ENCODE measurements at places on chromosomes 3 and 15.

GRCh38 chr3:58270485-58270884 lies 32.9 kb downstream of the ABHD6 start:
- DNase-seq = no peak

GRCh38 chr3:57268416-57268815 lies 24.1 kb downstream of the ASB14 start:
- DNase-seq = no peak

GRCh38 chr3:55322638-55323037 lies 164.5 kb downstream of the WNT5A start:
- peak; percentile 62 for DNase-seq

GRCh38 chr3:56467108-56467507 lies 1.2 kb downstream of the ERC2 start:
- DNase-seq = peak; percentile 93

DNA sequence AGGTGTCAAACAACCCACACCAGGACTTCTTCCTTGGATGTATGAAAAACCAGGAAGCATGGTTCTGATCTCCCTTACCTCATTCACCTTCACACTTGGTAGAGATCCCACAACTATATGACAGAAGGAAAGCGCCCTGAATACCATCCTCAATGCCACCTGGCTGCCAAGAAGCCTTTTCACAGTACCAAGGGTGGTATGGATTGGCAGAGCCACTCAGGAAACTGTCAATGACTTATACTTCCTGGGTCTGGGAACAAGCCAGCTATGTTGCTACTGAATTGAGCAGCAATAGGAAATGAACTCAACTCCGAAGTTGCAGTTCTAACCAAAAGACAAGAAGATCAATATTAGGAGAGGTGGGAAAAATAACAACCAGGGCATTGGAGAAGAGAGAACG lies 72.5 kb upstream of the PSMD6 start:
- no peak for DNase-seq

DNA sequence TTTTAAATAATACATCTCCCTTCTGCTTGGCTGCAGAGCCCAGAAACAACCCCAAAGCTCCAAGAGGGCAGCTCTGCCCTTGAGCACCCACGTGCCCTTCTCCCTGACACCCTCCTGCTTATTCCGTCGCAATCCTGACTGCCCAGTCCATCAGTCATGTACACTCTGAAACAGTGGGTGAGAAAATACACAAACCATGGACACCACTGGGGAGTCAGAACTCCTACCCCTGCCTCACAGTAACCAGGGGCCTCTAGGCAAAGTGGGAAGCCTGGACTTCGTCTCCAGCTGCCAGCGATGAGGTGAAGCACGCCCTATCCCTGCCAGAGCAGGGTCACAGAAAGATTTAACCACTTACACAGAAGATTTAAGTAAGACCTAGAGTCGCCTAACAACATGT lies 40.1 kb downstream of the HERC2 start:
- DNase-seq = no peak

GRCh38 chr3:98058244-98058960 lies 23.3 kb upstream of the GABRR3 start:
- DNase-seq = no peak

DNA sequence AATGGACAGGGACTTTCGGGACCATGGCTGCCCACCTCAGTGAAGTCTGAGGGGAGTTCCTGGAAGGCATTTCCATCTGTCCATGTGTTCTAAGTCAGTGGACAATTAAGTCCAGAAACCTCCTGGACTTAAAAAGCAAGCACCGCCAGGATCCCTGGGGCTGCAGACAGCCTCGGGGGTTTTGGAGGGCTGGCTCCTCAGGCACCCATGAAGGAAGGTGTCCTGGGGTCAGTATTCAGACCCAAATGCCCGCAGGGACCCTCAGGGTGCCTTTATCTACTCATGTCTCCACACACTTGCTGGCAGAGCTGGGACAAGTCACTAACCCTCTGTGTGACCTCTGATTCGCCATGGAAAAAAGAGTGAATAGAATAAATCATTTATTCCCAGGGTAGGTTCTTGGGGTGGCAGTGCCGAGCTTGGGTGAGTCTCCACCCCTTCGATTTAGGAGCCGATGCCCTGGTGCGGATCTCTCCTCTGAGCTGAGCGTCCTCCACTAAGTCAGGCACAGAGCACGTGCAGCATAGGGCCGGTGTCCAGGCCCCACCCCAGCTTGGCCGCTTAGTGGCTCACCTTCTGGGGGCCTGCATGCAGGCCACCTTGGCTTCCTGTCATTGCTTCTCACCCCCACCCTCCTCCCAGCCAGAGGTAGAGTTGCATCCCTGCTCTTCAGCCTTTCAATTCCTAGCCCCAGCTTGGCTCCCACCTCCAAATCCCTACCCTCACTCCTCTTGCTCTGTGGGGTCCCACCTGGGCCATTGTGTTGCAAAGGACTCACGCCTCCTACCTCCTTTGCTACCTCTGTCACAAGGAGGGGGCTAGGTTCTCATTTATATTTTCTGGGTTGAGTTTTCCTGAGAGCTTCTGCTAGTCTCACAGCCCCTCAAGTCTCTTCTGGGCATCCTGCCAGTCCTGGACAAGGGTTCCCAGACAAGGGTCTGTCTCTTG lies 19.9 kb downstream of the SLC6A6 start:
- DNase-seq = no peak

GRCh38 chr3:71847794-71848193 lies 62.8 kb upstream of the PROK2 start:
- no peak for DNase-seq

- DNase-seq = peak; percentile 5
Measured at GRCh38 chr3:51722362-51722761, 15.5 kb downstream of the GRM2 start.

- DNase-seq = peak; percentile 41
Measured at GRCh38 chr3:72339670-72340030, 508.6 kb downstream of the SHQ1 start.

DNA sequence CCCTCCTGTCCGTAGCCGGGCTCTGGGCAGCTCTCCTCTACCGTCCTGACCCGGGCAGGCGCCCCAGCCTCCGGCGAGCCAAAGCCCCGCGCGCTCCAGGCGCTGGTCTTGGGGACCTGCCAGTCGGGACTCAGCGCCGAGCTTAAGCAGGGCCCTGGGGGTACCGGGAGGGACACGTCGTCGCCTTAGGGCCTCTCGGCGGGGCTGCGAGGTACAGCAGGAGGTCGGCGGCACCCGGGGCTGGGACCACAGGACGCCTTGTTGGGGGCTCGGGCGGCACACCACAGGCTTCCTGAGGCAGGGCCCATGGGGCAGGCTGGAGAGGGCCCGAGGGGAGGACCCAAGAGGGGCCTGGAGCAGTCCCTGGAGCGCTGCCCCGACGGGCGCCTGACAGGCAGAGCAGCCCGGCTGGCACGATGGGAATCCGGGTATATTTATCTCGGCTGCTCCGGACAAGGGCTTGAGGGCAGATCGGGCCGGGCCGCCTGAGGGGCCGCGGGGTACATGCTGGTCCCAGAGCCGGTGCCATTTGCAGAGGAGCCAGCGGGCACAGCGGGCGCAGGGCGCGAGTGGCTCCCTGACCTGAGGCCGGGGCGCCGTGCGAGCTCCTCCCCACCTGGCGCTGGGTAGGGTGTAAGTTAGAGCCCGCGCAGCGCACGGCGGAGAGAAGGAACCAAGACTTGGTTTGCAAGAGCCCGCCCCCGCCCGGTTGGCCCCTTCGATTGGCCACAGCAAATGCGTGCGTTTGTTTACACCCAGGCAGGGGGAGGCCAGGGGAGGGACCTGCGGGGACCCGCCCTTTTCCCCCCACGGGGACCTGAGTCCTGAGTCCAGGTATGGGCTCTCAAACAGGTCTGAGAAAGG lies 574 bp downstream of the SLC38A3 start:
- peak; percentile 66 for DNase-seq

DNA sequence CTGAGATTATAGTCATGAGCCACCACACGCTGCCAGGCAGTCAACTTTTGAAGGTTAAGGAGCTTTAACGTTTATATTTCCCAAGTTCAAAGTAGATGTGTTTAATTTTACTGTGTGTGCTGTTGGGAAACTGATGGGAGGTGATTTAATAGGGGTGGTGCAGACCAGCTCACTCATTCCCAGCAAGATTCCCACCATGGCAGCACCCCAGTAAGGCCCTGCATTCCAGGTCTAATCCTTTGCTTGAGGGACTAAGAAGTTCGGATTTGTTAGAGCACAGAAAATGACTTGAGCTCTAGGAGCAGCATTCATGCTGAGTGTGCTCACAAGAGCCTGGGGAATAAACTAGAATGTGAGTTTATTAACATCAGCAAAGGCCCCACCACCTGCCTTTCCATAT lies 25.2 kb downstream of the TSEN2 start:
- DNase-seq = no peak

- DNase-seq = no peak
Measured at GRCh38 chr3:150073031-150073430, 102.3 kb upstream of the PFN2 start.

- DNase-seq = no peak
Measured at GRCh38 chr15:62999923-63000561, 42.5 kb upstream of the TPM1 start.

GRCh38 chr3:58507356-58508078 lies 15.6 kb downstream of the KCTD6 start:
- DNase-seq = no peak

- peak; percentile 40 for DNase-seq
Measured at GRCh38 chr15:78307976-78308375, 8.6 kb upstream of the SKIC8 start.

DNA sequence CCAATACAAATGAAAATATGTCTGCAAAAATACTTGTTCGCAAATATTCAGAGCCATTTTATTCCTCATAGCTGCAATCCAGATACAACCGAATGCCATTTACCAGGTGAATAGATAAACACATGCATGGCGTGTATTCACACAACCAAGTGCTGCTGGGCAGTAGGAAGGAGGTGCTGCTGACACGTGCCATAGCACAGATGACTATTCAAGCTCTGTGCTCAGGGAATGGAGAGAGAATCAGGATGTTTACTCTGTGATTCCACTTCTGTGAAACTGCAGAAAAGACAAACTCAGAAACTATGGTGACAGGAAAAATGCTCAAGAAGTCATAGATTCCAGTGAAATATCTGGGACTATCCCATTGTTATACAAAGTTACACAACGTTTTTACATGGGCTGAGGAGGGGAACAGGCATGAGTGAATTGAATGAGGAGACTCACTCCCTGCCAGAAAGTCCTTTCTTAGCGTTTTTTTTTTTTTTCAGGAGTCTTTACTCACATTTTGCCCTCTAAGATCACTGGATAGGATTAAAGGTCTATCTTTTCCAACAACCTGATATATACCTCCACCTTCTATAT lies 152.9 kb upstream of the NDN start:
- no peak for DNase-seq

DNA sequence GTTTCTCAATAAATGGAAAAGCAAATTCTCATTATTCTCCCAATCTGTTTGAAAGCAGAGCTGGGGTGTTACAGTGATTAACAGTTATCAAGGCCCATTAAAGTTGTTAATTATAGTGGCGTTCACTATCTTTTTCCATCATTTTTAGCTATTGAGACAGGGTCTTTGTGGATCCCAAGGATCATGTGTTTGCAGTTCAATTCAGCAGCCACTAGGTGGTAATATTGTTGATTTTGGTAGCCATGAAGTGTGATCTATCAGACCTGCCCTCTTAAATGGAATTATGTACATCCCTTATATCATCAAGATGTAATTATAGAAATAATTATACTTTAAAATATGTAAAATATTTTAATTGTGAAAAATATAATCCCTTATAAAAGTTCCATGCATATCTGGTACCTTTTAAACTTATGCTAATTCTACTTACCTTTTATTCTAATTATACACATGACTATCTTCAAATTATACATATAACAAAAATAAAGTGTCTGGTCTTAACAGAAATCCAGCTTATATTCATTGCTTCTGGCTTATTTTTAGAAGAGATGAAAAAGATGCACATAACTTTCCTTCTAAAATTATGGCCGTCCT lies 126.4 kb downstream of the GREM1 start:
- DNase-seq = peak; percentile 72

DNA sequence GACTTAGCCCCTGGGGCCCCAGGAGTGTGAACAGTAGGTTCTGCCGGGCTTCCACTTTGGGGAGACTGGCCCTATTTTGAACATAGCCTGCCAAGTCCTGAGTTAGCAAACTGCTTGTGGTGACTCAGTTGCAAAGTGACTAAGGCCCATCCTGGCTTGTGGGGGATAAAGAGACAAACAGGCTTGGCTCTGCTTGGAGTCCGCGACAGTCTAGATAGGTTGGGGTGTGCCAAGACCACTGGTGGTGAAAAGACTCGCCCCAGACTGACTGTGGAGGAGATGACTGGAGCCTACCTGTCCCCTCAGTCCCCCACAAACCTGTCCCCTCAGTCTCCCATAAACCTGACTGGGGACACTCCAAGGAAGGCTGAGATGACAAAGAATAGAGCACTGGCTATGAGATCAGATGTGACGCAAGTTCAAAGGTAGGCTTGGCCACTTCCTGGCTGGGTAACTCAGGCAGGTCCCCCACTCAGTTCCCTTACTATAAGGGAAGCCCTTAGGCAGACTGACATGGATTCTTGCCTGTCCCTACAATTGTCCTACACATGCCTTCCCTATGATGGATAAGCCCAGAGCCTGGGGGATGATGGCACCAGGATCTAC lies 4.3 kb downstream of the DNASE1L3 start:
- DNase-seq = no peak

- no peak for DNase-seq
Measured at GRCh38 chr3:155423526-155424322, 130.2 kb upstream of the STRIT1 start.

DNA sequence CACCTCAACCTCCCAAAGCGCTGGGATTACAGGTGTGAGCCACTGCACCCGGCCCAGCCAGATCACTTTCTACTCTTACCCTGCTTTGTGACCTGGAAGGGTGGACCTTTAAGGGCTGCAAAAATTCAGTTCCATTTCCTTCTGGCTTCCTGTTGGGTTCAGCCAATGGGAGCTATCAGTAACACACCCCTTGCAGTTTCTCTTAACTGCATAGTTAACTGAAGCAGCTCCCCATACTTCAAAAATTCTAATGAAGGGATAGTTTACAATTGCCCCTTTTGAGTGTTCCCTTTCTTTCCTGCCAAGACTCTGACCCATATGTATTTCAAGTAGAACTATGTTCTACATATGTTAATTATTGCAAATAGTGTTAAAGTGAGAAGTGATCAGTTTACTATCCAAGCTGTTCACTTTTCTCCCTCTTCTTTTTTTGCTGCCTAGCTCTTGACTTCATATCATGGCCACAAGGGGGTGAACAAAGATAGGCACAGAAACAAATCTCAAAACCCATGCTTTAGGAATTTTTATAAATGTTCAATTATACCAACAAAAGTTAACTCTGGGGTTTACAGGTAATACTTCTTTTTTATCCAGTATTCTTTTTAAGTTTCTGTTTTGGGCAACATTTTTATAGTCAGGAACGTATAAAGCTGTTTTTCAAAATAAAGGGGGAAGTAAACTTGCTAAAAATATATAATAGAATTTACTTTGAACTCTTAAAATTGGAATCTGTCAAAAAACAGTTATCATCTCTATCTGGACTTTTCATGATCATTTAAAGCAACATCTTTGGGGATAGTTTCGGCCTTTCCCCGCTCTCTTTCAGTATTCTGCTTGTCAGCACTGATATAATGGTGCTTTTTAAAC lies 8.1 kb downstream of the PGBD4 start:
- peak; percentile 44 for DNase-seq

GRCh38 chr3:150348500-150348899 lies 59.6 kb upstream of the TSC22D2 start:
- DNase-seq = no peak

Measured in NCI-H69 (cell line).